ENCODE measurements at places on chromosomes 4 and X.

DNA sequence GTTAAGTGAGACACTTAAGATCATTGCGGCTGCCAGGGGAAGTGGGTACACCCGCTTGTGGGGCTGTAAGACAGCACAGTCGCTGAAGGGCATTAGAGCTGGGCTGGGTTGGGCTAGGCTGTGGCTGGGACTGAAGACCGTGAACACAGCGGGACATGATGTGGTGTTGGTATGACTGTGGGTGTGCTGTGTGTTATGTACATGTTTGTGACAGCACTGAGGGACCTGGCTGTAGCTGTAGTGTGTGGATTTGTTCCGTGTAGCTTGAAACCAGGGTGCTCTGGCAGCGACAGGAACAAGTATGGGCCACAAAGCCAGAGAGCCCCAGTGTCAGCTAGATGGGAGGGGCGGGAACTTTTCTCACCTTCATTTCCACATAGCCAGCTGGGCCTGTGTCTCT, 82.1 kb downstream of the NHSL2 start:
- no peak for DNase-seq

- DNase-seq = no peak
Measured at GRCh38 chr4:159137176-159137575, 34.3 kb downstream of the RAPGEF2 start.

DNA sequence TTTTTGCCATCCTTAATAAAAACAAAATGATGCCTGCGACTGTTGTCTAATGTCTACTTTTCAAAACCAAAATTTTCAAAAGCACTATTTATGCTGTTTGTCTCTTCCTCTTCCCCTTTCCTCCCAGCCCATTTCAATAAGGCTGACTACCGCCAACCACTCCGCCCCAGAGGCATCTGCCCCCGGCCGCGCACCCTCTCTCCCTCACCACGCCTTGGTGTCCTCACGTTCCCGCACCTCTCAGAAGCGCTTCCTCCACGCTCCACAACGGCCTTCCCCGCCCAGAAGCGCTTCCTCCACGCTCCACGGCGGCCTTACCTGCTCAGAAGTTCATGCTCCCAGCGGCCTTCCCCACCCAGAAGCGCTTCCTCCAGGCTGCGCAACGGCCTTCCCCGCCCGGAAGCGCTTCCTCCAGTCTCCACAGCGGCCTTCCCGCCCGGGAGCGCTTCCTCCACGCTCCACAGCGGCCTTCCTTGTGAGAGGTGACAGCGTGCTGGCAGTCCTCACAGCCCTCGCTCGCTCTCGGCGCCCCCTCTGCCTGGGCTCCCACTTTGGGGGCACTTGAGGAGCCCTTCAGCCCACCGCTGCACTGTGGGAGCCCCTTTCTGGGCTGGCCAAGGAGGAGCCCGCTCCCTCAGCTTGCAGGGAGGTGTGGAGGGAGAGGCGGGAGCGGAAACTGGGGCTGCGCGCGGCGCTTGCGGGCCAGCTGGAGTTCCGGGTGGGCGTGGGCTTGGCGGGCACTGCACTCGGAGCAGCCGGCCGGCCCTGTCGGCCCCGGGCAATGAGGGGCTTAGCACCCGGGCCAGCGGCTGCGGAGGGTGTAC, 490.4 kb upstream of the ZFP42 start:
- DNase-seq = no peak

DNA sequence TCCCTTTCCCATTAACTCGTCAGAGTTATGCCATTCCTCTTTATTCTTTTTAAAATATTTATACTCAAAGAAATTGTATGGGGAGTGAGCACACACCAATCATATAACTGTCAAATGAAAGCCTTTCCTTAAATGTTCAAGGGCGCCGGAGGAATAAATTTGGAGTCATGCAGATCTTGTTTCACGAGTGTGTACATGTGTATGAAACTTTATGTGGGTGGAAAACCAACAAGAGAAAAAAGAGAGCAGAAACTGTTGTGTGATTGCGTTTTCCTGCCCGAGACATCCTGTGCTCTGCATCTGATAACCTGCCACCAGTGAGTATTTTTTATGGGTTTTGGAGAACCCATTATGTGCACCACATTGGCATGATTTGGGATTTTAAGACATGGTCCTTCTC, 88.3 kb downstream of the FHDC1 start:
- DNase-seq = no peak

DNA sequence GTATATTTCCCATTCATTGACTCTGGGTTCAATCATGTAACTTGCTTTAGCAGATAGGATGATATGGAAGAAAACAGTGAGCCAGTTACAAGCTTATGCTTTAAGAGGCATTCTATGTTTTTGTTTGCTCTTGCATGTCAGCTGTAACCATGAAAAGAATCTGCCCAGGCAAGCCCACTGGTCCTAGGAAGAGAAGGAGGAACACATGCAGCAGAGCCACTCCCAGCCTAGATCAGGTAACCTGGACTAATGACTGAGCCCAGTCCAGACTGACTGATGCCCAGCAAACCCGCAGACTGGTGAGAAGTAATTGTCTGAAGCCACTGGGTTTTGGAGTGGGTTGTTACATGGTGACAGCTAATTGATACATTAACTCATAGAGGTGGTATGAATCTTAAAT, 167.9 kb downstream of the COL4A6 start:
- DNase-seq = no peak

DNA sequence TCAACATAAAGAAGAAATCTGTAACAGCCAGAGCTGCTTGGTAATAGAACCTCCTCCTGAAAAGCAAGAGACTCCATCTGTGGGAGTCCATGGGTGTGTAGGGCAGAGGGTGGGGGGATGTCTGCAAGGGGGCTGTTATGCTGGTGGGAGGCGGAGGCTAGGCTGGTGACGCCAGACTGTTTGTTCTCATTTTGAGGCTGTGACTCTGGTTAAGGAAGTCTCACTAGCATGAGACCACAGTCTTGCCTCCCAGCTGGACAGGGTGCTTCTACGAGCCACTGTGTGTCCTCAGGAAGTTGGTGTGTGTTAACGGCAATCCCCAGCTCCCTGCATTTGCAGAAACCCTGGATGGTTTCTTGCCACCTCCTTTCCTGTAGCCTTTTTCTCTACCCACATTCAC, 79.8 kb downstream of the NSUN7 start:
- DNase-seq = no peak

DNA sequence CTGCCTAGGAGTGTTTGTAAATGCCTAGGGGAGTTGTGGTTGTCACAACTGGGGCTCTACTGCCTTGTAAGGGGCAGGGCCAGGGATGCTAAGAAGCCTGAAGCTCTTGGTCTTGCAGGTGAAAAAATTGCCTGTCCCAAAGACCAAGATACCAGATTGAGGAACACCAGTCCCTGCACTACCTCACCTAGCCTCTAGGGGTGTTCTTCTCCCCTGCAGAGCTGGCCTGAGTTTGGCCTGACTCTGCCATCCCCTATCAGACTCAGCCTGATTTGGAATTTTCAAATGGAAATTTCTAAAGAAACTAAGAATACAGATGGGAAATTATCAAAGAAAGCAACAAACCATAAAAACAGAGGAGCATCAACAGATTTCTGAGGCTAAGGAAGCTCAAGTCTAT, 90.4 kb downstream of the ZC4H2 start:
- no peak for DNase-seq

DNA sequence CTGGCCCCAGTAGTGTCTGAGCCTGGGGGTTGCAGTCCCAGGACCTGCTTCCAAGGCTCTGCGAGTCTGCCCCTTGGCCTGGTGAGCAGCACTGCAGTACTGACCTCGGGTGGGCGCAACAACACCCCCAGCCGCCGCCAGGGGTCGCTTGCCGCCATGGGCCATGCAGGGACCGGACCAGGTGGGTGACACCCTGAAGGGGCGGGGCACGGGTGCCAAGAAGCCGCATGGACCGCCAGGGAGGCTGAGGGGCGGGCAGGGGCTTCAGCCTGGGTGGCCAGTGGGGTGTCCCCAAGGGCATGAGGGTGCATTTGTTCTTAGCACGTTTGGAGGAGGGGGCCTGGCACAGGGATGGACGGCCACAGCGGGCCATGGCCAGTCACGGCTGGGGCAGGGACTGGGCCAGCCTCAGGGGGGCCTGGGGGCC, 25.0 kb downstream of the TACC3 start:
- peak; percentile 72 for DNase-seq

- peak; percentile 39 for DNase-seq
Measured at GRCh38 chr4:133808151-133808550, 393.4 kb downstream of the PABPC4L start.

DNA sequence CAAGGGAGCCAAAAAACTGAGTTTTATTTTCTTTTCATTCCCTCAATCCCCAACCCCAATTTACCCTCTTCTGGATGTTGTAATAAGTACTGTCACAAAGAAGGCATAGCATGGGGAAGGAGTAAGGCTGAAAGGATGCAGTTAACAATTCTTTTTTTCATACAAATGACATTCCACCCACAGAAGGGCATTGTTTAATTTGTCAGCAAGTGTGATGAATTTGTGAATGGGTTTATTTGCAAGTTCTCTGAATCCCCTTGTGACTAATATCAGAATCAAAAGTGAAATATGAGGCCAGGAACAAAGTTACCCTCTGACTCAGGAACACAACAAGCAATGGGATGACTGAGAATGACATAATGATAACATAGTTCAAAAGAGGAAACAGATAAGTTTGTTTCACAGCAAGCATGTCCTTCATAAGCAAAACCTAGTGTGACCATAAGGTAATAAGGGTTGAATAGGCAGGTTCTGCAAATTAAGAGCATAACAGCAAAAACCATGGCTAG, 2.1 kb downstream of the GEMIN8 start:
- peak; percentile 66 for DNase-seq

DNA sequence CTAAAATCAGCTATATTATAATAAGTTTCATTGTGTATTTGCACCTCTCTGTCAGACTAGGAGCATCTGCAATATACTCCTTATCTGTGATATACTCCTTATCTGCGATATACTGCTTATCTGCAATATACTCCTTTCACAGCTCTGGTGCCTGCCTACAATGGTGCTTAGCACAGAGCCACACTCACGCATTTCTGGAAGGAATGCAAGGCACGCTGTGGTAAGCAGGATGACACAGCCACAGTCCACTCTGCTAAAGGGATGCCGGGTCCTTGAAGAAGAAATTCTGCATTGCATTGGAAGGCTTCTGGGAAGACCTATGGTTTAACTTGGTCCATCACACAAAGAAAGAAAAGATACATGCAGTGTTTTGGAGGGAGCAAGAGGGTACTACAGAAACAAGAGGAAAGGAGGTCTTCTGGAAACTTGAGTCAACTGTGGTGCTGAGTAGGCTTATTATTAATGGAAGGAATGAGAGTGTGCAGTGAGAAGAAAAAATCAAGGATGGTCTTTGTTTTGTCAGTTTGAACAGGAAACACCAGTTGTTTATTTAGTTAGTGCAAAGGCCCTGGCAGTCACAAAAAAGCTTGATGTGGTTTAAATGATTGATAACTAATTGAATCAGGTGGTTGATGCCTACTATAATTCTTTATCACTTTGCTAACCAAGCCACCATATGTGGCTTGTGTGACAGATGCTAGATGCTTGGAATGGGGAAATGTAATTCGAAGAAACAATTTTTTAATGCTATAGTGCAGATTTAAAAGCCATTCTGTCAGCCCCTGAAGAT, 342.3 kb downstream of the GRXCR1 start:
- DNase-seq = no peak

- peak; percentile 97 for DNase-seq
Measured at GRCh38 chr4:7890635-7891393, 48.8 kb downstream of the AFAP1 start.

DNA sequence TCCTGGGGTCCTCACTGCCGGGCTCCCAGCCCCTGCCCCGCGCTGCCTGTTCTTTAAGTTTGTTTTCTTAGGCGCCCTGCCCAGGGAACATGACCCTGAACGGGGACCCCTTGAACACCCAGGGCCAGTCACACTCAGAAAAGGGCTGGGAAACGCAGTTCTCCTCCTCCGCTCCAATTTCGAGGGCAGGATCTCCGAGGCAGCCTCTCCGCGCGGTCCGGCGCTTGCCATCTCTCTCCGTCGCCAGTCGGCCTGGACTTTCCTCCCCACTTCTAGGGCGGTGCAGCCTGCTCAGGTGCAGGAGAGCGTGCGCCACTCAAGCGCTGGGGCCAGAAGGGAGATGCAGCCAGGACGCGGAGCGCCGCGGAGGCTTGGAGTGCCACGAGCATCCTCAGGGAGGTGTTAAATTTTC, 9.9 kb downstream of the PRDM8 start:
- no peak for DNase-seq

GRCh38 chr4:99033956-99034355, 38.4 kb downstream of the METAP1 start:
- DNase-seq = peak; percentile 60

DNA sequence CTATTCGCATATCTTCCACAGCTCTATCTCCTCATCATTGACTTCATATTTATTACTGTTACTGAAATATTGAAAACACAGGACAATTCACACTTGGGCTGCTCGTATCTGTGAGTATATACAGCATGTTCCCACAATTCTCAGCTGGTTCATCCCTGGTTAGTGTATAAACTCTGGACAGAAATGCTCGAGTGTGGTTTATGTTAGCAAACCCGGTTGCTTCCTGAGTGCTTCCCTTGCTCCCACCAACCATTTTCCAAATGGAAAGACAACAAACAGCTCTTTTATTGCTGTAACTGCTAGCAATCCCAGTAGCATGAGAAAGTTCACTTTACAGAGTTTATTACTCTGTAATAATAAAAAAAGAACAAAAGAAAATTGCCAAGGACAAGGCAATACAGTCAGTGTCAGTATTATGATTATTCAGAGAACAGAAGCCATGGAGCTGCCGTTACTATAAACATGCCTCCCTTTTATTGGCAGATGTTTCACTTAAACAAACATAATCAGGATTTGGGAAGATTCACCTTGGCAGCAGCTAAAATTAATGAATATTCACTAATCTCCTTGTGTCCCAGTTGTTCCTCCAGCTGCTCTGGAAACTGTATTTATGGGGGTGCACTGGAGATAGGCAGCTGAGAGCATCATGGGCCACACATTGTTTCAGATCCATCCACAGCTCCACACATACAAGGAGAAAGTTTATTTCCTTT, 134.1 kb upstream of the GUCY1A1 start:
- DNase-seq = no peak

DNA sequence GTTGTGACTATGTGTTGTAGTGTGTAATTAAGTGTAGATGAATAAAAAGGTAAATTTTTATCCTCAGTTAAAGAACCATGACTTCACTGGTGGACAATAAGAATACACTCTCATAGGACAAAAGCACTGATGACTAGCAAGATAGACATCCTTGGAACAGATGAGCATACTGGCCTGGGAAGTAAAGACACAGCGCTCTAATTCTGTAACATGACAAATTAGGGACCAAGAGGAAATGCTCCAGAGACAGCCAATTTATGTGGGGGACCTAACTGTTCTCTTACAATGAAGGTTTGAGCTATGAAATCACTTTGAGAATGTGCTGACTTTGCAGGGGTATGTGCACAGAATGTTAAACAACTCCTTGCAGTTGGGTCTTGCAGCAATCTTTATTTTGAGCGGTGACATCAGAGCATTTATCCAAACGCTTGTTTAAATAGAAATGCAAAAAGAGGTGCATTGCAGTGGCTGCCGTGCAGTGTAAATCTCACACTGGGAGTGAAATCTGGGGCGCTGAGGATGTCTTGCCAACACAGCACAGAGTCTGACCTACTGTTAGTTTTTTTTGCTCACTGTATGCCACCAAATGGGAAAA, 109.3 kb downstream of the MAGEC2 start:
- DNase-seq = peak; percentile 27

GRCh38 chr4:154534296-154534695, 15.9 kb downstream of the PLRG1 start:
- DNase-seq = no peak

- DNase-seq = no peak
Measured at GRCh38 chr4:160299608-160300007, 1196.7 kb downstream of the RAPGEF2 start.

Data from EH (cell line).